ENCODE measurements at places on chromosomes 5 and 9.

GRCh38 chr5:146643776-146644175, 127.8 kb upstream of the GPR151 start:
- DNase-seq: no peak

DNA sequence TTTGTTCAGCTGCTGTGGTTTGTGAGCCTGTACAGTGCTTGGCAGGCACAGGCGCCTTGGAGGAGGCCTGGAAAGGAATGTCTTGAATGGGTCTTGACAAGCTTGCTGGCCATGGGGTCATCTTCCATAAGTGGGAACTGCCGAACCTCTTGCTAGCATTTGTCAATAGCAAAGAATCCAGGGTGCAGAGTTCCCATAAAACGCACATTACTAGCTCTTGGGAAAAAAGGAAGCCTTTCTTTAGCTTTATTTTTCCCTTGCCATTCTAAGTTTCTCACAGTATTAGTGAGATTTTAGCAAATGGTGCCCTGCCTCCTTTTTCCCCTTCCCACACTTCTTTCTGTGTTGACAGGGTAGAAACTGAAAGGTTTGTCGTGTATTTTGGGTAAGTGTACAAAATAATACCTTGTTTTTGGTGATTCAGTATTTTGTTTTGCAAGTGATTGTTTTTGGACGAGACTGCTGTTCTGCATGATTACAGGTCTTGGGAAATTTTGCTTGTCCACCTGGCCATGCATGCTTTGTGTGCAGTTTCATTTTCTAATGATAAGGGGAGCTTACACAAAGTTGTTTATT, 82.0 kb downstream of the ADGRV1 start:
- peak; percentile 86 for DNase-seq

GRCh38 chr9:29475471-29475870, 1902.2 kb upstream of the C9orf72 start:
- no peak for DNase-seq

GRCh38 chr5:83877911-83878706, 157.5 kb upstream of the HAPLN1 start:
- no peak for DNase-seq

DNA sequence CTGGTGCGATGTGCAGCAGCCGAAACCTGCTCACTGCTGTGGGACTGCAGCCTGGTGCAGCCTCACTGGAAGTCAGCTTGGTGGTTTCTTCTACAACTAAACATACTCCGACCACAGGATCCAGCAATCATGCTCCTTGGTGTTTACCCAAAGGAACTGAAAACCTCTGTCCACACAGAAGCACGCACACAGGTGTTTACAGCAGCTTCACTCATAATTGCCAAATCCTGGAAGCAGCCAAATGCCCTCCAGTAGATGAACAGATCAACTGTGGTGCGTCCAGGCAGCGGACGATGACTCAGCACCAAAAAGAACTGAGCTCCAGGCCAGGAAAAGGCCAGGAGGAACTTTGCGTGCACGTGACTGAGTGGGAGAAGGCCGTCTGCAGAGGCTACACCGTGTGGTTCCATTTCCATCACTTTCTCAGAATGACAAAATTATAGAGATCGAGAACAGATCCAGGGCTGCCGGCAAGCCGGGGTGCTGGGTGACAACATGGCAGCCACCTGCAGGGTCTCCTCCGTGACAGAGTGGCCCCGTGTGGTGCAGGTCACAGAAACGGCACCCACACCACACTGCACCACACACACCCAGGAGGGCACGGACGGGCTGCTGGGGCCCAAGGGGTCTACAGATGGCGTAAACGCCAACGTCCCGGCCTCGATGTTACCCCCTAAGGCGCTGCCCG, 23.1 kb upstream of the NSMF start:
- peak; percentile 80 for DNase-seq

DNA sequence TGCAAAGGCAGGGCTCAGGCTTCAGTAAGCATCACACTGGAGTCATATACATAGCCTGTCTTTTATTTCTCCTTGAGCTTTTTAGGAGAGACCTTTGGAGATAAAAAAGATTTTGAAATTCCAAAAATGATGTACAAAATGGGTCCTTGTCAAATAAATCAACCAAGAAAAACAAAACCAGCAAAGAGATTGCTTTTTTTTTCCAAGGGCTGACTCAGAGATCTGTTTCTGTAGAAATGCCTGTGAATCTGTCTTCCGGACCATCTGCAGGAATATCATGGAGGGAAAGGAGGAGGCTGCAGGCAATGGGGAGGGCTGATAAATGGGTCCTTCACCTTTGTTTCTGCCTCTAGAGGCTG, 77.4 kb downstream of the SLIT3 start:
- DNase-seq: no peak

GRCh38 chr9:4614627-4615026, 47.5 kb upstream of the PLPP6 start:
- no peak for DNase-seq

DNA sequence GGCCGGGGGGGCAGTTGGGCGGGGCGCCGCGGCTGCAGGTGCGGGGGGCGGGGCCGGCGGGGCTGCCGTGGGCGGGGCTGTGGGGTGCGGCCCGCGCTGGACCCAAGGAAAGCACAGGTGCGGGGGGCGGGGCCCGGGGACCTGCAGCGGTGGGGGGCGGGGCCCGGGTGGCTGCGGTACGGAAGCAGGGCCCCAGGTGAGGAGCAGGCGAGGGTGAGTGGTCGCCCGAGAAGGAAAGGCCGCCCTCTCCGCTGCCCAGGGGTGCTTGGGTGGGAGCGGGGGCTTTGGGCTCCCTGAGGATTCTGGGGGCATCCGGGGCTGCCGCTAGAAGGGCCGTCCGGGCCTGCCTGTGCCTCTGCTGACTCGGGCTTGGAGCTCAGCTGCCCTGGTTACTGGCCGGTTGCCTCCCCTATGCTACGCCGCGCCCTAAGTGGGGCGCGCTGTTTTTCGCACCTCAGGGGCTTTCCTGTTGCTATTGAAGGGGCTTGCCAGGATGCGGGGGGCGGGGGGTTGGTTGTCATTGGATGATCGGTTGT, 767 bp downstream of the RALGPS1 start:
- DNase-seq: peak; percentile 85

DNA sequence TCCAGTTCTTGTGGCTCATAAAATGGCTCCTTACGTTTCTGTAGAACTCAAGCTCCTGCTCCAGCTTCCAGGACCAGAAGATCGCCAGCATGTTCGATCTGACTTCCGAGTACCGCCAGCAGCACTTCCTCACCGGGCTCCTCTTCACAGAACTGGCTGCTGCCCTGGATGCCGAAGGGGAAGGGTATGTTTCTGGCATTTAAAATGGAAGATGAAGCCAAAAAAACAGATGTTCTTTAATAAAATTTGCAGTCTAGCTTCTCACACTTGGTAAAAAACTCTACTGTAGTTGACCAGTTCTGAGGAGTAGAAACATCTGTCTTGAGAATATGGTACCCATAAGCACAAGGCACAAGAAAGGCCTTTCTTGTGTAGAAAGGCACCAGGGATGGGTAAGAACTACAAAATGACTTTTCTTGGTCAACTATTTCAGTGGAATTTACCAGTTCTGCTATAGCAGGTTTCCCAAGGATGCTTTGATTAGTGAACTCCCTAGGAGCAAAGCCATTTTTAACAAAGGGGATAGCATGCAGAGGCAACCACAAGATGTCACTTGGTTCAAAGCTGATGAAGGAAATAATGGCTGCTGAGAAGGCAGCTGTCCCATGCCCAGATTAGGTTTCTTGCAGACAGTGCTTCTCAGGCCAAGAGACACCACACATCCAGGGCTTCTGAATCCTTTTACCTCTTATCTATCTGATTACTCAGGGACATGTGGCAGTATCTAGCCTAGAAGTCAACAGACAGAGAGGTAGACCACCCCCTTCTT, 192.4 kb downstream of the DOCK8 start:
- no peak for DNase-seq

GRCh38 chr5:113897748-113898147, 384.3 kb downstream of the YTHDC2 start:
- no peak for DNase-seq

GRCh38 chr5:128782446-128782845, 182.8 kb upstream of the SLC27A6 start:
- no peak for DNase-seq

- DNase-seq: no peak
These were observed 310.9 kb downstream of the TRIM36 start for GRCh38 chr5:114858665-114859437.

- DNase-seq: no peak
These were observed 247.4 kb downstream of the ARL15 start for GRCh38 chr5:54062958-54063357.

- DNase-seq: no peak
These were observed 27.7 kb upstream of the PAX5 start for GRCh38 chr9:37061768-37062167.

DNA sequence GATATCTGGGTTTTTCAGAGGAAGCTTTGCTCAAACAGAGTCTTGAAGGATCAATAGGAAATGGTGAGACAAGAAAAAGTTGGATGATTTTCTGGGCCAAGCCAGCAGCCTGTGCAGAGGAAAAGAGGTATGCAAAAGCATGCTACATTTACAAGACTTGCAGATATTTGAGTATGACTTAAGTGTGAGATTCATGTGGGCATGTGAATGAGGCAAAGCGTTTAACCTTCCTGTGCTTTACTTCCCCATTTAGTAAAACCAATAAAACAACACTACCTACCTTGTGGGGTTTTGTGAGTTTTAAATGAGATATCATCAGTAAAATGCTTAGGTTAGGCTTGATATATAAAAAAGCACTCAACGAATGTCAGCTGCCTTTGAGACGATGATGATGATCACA, 58.1 kb downstream of the PIP5K1B start:
- DNase-seq: no peak

GRCh38 chr9:13244181-13244580, 35.3 kb downstream of the MPDZ start:
- no peak for DNase-seq

GRCh38 chr9:4984171-4984620, 876 bp upstream of the JAK2 start:
- DNase-seq: peak; percentile 43

GRCh38 chr5:108753331-108753730, 5.6 kb downstream of the FER start:
- no peak for DNase-seq

GRCh38 chr5:167982-168660, 23.2 kb upstream of the LRRC14B start:
- no peak for DNase-seq

GRCh38 chr9:120481248-120481647, 98.7 kb downstream of the CDK5RAP2 start:
- DNase-seq: no peak

- peak; percentile 83 for DNase-seq
These were observed at the start of gene FBP1 for GRCh38 chr9:94639061-94639998. Gene FBP1, minus strand, starts transcription at chr9:94639518. Its CDS starts 208 bp downstream, at chr9:94639310.

DNA sequence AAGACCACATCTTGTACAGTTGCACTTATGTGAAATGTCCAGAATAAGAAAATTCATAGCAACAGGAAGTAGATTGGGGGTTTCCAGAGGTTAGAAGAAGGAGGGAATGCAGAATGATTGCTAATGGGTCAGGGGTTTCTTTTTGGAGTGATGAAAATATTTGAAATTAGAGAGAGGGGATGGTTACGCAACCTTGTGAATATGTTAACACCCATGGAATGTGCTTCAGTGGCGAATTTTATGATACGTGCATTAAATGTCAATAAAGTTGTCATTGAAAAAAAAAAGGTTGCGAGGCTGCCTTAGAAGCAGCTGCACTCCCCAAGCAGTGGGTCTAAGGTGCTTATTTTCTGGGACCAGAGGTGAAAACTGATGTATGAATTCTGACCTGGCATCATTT, 64.4 kb upstream of the SUB1 start:
- no peak for DNase-seq

DNA sequence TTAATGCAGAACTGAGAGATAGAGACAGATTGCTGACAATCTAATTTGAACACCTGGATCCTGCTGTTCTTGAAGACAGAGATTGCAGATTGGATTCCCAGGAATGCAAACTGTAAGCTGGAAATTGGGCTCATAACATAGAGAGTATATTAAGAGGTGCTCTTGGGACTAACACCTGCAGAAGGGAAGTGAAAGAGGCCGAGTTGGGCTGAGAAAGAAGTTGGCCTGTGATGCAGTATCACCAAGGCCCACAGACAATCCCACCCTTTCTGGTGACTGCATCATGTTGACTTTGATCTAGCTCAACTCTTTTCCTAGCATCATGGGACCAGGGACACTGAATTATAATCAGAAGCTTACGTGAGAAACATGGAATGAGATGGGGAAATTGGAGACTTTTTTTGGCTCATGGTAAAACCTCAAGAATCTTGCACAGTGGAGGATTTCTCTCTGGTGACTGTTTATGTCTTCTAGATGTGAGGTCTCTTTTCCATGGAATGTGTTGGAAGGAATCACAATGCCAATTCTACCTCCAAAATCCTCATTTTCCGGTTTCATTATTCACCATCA, 36.5 kb upstream of the NUDT12 start:
- no peak for DNase-seq

DNA sequence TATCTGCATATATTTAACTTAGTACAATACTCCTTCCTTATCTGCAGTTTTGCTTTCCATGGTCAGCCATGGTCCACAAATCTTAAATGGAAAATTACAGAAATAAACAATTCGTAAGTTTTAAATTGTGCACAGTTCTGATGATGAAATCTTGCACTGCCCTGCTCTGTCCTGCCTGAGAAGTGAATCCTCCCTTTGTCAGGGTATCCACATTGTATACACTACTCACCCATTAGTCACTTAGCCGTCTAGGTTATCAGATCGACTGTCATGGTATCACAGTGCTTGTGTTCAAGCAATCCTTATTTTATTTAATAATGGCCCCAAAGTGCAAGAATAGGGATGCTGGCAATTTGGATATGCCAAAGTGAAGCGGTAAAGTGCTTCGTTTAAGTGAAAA, 8.3 kb upstream of the YTHDC2 start:
- DNase-seq: no peak

DNA sequence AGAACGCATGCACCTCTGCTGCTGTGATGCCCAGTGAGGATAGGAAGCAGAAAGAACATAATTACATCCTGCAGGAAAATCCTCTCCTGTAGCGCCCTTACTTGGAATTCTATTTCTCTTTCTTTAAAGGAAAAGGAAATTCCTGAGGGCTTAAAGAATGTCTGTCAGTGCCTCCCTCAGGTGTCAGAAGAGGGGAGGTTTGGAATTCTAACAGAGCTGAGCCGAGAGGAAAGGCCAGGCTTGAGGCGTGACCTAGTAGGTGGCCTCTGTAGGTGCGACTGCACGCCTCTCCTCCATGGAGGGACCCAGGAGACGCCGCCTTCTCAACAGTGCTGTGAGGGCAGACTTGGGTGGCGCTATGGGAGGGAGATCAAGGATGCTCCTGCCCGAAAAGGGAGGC, 55.9 kb upstream of the ERCC6L2 start:
- no peak for DNase-seq

DNA sequence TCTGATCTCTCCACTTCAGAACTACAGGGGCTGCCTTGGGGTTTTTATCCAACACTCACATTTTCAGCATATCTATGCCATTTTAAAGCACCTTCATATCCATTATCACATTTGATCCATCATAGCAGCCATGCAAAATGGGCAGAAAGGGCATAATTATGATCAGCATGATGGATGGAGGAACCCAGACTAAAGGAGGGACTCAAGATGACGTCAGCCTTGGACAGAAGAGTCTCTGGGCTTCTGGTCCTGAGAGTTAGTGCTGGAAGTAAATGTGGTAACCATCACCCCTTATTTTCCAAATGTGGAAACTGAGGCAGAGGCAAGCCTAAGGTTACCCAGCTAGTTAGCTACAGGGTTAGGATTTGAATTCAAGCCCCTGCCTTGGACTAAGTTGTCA, 273.1 kb downstream of the DRD1 start:
- DNase-seq: no peak

Measured in MM.1S (cell line).